ENCODE measurements at places on chromosomes 12 and 14.

DNA sequence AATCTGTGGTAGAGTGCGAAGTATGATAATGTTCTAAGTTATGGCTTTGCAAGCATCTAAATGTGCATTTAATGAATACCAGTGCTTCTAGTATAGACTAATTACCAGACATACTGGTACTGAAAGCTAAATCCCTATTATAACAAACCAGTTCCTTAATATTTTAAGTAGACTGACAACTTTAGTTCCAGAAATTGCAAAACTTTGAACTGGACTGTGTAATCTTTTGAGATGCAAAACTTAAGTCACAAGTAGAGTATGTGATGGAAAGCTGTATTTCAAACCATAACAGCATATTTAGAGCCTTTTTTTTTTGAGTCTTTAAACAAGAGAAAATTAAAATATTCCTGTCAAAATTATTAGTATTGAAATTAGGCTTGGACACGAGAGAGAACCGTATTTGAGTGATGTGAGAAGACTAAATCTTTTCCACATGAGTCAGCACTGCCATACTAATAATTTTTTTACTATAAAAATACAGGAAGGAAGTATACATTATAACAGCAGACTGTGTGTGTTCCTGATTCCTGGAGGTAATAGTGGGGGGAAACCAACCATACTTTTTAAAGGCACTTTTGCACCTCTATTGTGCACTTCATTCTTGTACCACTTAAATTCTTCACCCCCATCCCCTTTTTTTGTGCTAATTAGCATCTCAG lies 45.5 kb downstream of the PPM1A start:
- ATAC-seq, result peak; percentile 40

GRCh38 chr14:53491256-53491883 lies 338.2 kb upstream of the DDHD1 start:
- no peak for ATAC-seq

- no peak for ATAC-seq
Observed at GRCh38 chr12:115118177-115118724, 434.3 kb upstream of the TBX3 start.

DNA sequence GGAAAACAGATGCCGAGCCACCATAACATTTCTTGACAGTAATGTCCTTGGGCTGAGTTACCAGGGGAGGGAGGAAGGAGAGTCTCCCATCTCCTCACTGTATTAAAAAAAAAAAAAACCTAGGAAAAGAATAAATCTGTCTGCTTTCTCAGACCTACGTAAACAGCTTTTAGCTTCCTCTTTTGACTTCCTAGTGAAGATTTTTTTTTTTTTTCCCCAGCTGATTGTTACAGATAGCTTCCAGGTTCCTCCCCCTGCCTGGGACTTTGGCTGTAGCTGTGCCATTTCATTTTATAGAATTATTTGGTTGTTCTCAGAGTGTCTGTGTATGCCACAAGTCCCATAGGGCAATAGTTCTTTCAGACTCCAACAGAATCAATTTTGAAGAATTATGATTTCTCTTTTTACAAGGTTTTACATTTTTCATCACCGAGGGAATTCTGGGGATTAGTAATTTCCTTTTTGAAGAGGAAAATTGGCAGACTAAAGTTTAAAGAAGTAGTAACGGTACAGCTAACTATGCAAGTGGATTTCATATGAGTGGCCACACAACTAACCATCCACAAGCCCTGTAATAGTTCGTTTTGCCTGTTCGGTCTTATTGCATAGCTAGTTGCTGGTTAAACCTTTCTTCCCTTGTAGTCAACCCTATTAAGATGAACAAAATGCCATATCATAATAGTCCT lies 23.1 kb upstream of the GNS start:
- no peak for ATAC-seq

- no peak for ATAC-seq
Observed at GRCh38 chr14:92701826-92702225, 46.6 kb downstream of the LGMN start.

DNA sequence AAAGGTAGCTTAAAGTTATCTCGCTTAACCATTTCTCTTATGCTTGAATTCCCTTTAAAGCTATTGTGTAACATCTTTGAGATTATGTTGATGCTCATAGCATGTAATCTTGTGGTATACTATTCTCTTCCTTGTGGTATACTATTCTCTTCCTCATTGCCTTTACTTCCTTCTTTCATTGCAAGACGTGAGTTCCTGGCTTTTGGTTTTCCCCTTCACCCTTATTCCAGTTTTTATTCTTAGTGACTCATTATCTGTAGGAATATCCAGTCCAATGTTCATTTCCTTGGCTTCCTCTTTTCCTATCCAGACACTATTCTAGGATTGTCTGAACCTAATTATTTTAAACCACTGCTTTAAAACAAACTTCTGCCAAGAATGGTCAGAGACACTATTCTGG lies 564.0 kb downstream of the CCER1 start:
- no peak for ATAC-seq

GRCh38 chr14:85024931-85025330 lies 505.0 kb upstream of the FLRT2 start:
- no peak for ATAC-seq

DNA sequence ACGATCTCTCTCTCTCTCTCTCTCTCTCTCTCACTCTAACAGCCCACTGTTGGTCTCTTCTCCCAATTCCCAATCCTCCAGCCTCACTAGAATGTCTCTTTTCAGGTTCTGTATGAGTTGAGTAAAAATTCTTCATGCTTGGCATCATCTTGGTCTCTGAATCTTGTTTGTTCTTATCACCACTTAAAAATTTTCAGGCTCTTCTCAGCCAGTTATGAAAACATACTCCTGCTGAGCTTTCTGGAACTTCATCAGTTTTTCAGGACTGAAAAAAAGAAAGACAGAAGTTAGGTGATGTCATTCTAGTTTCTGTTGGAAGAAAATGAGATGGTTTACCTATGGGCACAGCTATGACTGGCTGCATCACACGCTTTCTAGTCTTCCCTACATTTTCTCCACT lies 11.5 kb upstream of the IL22 start:
- ATAC-seq, result no peak

DNA sequence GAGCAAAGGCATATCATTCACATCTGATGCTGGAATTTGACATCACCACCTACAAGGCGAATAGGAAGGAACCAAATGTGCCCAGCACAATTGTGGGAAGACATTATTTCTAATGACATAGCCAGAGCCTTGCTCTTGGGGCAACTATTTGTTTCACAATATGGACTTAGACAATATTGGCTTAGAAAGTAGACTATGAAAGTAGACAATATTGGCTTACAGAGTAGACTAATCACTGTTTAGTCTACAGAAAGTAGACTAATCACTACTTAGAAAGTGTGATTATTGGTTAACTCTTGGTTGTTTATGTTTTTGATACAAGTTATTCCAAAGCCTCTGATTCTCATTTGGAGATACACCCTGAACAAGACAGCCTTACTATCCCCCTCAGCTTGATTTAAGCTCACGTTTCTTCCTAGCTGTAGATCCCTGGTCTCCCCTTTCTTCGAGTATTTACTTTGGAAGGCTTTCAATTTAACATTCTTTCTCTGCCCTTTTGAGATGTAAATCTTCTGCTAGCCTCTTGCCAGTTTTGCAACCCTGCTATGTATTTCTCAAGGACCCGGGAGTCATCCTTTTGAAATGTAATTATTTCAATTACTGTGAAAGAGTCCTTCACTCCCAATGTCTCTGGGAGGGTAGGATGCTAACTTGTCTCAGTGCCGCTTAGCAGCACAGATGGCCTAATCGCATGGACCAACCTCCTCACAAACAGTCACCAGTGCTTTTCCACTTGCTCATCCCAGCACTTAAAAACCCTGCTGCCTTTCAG lies 843.2 kb downstream of the GALC start:
- no peak for ATAC-seq

DNA sequence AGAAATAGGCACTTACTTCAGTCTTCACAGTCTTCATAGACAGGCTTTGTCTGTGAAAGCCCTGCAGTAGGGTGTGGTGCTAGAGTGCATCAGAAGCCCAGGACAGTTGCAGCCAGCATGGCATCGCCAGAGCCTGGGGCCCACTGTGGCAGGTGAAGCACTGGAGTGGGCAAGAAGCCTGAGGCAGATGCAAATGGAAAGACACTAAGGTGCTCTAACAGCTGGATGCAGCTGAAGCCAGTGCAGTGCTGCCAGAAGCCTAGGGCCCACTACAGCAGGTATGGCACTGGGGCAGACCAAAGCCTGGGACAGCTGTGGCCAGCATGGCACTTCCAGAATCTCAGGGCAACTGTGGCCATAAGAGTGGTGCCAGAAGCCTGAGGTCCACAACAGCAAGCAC lies 358.6 kb downstream of the SYT1 start:
- no peak for ATAC-seq

DNA sequence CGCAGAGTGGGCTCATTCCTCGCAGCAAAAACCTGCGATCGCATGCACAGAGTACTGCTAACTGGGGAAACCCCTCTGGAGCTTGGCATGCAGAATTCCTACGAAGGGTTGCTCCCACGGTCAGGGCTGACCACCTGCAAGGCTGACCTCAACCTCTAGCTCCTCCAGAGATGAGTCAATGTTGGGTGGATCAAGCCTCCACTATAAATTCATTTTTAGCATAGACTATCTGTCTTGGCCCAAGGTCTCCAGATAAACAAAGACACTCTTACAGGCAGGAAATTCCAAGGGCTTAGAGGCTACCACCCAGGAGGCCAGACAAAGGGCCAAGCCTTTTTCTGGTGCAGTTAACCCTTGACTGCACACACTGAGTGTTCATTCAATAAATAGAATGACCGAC lies 296.5 kb downstream of the TMEM132D start:
- ATAC-seq, result no peak

GRCh38 chr14:68535404-68536017 lies 257.4 kb downstream of the ZFP36L1 start:
- ATAC-seq, result peak; percentile 75

GRCh38 chr12:69922999-69923398 lies 98.0 kb downstream of the MYRFL start:
- ATAC-seq, result no peak

DNA sequence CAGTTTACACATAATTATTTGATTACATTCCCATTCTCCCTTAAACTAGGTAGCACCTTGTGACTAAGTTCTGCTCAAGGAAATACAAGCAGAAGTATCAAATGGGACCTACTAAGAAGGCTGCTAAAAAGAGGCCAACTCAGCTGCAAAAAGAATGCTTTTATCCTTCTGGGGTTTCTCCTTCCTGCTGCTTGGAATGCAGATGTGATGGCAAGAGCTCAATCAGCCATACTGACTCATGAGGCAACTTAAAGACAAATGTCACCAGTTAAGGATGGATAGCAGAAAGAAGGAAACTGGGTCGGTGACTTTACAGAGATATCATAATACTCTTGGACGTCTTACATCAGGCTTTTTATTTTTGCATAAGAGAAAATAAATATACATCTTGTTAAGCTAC lies 38.0 kb upstream of the RAP1B start:
- ATAC-seq, result no peak

GRCh38 chr14:75310295-75311111 lies 31.9 kb downstream of the FOS start:
- ATAC-seq, result peak; percentile 66

GRCh38 chr14:77151245-77151644 lies 9.7 kb upstream of the ZDHHC22 start:
- peak; percentile 72 for ATAC-seq

DNA sequence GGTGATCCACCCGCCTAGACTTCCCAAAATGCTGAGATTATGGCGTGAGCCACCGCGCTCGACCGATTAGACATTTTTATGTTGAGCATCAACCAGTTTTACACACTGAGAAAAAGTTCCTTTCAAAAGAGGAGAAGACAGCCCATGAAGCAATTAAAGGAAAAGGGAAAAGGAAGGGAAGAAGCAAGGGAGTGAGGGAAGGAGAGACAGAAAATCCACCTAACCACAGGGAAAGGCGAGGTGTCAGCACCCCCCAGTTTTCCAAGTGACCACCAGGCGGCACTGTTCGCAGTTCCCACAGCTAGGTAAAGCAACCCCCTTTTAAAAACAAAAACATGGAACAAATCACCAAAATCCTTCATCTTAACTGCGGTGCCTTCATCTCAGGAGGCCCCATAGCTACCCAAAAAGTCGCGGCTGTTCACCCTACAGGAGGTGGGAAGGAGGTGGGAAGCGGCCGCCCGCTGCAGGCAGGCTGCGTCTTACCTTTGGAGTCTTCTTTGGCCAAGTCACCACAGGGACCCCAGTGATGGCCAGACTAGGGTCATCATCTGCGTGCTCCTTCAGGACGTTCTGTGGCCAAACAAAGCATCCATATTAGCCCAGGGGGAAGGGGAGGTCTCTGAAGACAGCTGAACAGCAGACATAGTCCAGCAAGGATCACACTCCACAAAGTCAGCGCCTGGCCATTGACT lies 86.6 kb downstream of the KDM2B start:
- peak; percentile 81 for ATAC-seq

DNA sequence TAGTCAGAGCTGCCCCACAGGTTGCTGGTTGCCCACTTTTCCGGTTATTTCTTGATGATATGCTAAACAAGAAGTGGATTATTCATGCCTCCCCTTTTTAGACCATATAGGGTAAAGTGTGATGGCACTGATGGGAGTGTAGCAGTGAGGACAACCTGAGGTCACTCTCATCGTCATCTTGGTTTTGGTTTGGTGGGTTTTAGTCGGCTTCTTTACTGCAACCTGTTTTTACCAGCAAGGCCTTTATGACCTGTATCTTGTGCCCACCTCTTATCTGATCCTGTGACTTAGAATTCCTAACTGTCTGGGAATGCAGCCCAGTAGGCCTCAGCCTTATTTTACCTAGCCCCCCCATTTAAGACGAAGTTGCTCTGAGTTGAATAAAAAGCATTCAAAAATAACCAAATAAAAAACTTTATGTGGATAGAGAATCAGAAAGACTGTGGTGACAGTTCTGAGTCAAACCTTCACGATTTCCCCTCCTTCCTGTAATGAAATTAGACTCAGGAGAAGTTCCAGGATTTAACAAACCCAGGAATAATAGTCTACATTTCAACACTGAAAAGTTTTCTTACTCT lies 144.2 kb downstream of the PAWR start:
- ATAC-seq, result peak; percentile 17

DNA sequence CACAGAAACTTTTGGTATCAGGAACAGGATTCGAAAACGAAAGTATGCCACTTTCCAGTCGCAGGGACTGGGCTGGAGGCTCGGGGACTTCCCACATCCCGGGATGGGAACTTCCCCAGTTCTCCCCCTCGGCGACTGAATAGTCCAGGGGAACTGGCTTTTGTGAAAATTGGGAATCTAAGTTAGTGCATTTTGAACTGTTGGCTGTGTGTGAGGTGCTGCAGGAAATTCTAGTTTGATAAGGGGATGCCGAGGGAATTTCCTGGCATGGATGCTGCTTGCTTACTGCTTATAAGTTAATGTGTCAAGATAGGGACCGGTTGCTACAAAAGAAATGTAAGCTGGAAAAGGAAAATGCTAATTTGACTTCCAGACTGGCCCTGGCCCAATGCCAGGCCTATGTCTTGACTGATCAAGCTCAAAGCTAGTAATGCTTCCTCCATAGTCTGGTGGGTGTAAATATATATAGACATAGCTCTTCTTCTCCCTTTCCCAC lies 73.4 kb upstream of the EIF5 start:
- peak; percentile 90 for ATAC-seq

GRCh38 chr12:13436182-13436581 lies 239.7 kb downstream of the EMP1 start:
- no peak for ATAC-seq

DNA sequence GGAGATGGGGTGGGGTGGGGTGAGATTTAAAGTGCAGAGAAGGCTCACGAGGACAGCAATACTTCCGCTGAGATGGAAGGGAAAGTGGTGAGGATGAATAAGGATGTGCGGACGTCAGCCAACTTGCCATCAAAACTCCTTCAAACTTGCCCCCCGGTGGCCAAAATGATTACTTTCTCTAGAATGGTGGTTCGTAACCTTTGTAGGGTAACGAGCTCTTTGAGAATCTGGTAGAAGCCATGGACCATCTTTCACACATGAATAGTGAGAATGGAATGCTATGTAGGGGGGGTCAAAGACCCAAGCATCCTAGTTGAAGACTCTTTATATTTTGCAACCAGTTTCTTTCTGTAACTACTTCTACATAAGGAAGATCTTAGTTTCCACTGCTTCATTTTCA lies 245.9 kb upstream of the DDHD1 start:
- ATAC-seq, result no peak

All from SK-N-SH treated with all-trans-retinoic acid at 6 μM for 48 hours (cell line).